ENCODE measurements at places on chromosomes 1 and 21.

- DNase-seq = no peak
- H3K36me3 ChIP-seq = peaks cover 41% of the 10 kb centered on the region
- H3K27ac ChIP-seq = peak overlapping the region; percentile 95
- peak overlapping the region; percentile 83 for H3K4me3 ChIP-seq
These were observed 1.8 kb downstream of the BCAN start for GRCh38 chr1:156643778-156644092.

GRCh38 chr21:26804895-26805609 lies 40.2 kb downstream of the ADAMTS1 start:
- H3K27me3 ChIP-seq = no peaks in the 10 kb centered on the region
- no peak for DNase-seq
- no peaks in the 10 kb centered on the region for H3K36me3 ChIP-seq
- H3K27ac ChIP-seq = no peak overlapping the region

GRCh38 chr1:64471218-64472039 lies 1.5 kb downstream of the CACHD1 start:
- peak overlapping the region; percentile 77 for H3K27ac ChIP-seq
- DNase-seq = peak; percentile 65
- H3K4me1 ChIP-seq = peaks cover 16% of the 10 kb centered on the region
- peak overlapping the region; percentile 60 for H3K4me3 ChIP-seq

- no peaks in the 10 kb centered on the region for H3K27me3 ChIP-seq
- no peak overlapping the region for H3K27ac ChIP-seq
- no peaks in the 10 kb centered on the region for H3K4me1 ChIP-seq
These were observed 23.1 kb downstream of the RHEX start for GRCh38 chr1:206075786-206076755.

DNA sequence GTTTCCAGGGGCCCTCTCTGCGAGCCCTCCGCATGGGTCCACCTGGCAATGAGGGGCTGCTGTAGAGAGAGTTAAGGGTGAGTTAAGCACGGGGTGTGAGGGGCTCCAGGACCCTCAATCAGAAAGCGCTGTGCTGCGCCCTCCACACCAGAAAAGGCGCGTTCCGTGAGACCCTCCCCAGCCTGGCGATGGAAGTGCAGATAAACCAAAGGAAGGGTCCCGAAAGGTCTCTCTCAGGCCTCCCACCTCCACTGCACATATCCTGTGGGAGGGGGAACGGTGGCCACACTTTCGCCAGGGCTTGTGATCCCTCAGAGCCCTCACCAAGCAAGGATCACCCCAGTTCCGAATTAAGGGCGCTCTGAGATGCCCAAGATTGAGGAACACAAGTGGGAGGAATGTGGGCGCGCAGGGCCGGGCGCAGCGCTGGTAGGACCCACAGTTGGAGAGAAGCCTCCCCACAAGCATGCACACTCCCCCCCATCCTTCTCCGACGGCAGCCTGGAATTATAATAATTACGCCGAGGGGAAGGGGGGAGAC lies 1.1 kb downstream of the WNT3A start:
- peaks cover 22% of the 10 kb centered on the region for H3K4me1 ChIP-seq
- no peak for DNase-seq
- peaks cover 66% of the 10 kb centered on the region for H3K27me3 ChIP-seq
- no peak overlapping the region for H3K4me3 ChIP-seq

Data from spinal cord (tissue), 10 donors.